SK-N-MC (cell line): ENCODE measurements at places on chromosomes 4 and X.

DNA sequence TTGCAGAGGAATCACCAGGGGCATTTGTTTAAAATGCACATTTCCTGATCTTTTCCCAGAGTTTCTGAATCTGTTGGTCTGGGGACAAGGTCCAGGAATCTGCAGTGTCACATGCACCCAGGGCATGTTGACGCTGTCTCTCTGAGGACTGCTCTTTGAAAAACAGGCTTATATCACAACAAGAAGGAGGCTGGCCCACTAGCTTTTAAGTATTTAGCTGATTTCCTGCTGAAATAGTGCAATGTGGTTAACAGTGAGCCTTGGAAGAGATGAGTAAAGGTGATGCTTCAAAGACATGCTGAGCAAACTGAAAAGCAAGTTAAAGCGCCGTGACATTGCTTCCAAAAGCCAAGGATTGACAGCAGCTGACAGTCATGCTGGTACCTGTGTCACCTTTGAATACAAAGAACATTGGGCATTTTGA, 18.6 kb upstream of the SEPSECS start:
- DNase-seq, result no peak

DNA sequence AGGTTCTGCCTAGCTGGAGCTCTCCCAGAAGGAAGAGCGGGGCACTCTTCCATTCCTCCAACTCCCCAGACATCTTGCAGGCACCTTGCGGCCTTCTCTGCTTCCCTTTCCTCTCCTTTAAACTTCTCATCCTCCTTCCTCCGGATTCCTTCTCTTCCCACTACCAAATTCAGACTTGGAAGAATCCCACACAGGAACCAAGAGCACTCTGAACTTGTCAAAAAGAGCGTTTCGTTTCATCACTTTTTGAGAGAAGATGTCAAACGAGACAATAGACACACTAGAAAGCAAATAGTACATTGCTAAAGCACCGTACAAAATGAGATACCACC, 512 bp upstream of the UCP1 start:
- no peak for DNase-seq

GRCh38 chr4:5889002-5889696, 3.7 kb downstream of the CRMP1 start:
- no peak for DNase-seq

- no peak for DNase-seq
Measured at GRCh38 chrX:38232079-38232686, 11.5 kb upstream of the SRPX start.

DNA sequence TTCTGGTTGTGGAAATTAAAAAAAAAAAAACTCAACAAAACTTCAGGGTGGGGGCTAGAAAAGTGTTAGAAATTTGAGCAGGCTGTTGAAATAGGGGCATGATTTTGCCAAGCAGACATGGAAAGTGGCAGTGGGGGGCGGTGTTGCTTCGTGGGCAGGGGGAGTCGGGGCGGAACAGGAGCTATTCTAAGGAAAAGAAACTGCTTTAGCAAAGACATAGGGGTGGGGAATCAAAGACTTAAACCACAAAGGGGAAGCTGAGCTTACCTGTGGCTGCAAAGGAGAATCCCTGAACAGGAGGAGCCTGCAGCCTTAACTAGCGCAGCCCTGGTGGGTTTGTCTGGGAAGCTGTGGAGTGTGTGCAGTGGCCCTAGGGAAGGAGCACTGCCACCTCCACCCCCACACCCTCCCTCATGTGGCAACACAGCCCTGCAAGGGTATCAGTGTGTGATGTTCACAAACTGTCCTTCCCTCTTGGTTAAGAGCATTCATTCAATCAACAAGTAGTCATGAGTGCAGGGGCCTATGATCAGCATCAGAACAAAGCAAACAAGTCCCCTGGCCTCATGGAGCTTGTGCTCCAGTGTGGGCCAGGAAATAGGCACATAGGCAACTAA, 20.5 kb downstream of the SEL1L3 start:
- no peak for DNase-seq

DNA sequence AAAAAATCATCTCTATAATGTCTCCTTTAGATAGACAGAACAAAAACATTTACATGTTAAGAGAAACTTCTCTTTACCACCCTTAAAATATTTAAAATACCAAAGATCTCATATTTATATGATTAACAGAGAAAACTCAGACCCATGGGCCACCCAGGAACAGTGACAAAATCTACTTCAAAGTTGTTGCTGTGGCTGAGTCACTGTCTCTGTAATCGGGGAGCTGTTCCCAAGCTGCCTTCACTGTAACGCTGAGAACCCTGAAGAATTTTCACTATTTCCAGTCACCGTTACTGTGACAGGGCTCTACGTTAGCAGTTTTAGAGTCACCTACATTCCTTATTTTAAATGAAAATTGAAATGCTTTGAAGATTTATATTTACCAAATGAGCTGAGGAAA, 9.0 kb upstream of the DAPP1 start:
- DNase-seq, result no peak

- DNase-seq, result no peak
Measured at GRCh38 chr4:15109600-15109999, 107.3 kb downstream of the CPEB2 start.
